CD4-positive, alpha-beta T cell treated with Interleukin-4 for 4 hours (primary cell): ENCODE measurements at places on chromosomes 6 and 20.

DNA sequence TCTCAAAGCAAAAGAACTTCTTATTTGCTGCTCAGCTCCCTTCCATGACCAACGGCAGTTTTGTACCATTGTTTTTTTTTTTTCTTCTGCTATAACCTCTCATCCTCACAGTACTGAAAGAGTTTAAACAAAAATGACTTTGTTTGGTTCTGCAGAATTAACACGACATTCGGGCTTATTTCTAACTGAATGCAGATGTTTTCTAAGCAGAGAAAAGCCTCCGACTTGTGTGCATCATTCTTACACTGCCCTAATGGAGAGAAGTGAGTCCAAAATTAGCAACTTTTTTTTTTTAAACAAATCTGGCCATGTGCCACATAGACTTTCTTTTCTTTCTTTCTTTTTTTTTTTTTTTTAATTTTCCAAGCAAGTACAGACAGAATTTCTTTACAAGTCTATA is 382.7 kb downstream of the HDGFL1 start:
- no peak for DNase-seq

- peak; percentile 29 for DNase-seq
Measured at GRCh38 chr6:36724514-36725390, 27.1 kb downstream of the RAB44 start.

DNA sequence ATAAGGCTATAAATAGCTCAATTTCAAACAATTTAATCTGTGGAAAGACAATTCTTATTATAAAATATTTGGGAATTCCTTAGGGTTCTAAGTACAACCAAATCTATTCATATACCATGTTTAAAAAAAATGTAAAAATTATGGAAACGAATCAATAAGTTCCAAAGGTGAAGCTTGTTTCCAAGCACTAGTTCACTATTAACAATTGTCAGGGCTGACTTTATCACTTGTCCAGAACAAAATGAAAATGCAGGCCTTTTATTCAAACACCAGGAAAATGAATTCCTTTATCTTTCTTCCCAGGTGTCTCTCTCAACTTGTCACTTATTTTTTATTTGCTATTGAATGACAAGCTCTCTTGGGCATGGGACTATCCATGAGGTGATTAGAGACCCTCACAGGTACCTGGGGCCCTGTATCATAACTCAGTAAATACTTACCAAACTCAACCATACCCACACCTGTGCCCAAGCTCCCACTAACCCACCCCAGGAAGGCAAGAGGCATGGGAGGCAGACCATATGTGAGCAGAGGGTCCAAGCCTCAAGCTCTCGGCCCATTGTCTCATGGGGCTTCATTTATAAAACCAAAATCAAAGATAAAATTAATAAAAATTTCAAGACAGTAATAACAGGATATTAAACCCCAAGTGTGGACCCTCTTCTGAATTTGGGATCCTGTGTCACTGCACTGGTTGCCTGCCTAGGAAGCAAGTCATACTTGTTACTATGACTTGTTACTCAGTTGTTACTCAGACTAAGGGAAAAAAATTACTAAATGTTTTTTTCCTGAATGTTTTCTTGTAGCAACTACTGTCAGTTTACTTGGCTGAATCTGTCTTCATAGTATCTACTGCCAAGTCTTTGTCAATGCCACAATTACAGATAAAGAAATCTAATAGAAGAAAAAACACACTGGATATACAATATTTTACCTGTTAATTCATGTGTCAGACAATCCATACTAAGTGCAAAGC is 54.7 kb downstream of the PTPRK start:
- DNase-seq, result no peak

DNA sequence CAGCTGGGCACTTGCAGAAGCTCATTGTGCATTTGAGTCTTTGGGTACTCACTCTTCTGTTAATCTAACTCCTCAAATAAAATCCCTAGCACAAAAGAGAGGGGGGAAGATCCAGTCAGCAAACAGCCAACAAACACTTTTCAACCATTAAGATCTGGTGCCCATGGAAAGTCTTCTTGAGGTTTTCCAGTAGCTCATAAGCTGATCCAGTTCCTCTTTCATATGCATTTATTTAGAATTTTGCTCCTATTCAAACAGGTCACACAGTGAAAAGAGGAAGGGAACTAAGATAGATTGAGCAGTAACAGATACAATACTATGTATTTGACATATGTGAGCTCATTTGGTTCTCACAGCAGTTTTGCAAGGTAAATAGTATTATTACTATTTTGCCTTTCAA is 38.6 kb downstream of the HLA-DPB1 start:
- DNase-seq, result peak; percentile 5

DNA sequence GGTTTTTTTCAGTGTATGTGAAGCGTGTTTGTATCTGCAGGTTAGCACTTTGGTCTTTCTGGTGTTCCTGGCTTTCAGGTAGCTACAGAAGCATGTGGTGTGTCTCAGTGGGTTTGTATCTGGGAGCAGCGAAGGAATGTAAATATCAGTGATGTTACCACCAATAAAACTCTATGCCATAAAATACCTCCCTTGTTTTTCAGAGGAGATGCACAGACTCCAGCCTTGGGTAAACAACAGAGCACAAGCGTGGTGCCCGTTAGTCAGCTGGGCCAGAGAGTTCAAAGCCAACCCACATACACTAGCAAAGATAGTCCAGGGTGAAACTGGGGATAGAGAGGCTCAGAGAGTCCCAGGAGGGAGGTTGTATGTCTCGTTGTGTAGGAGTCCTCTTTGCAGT is 393.8 kb downstream of the SMOC2 start:
- no peak for DNase-seq

- DNase-seq, result no peak
Measured at GRCh38 chr6:110482774-110483400, 6.5 kb upstream of the SLC22A16 start.

GRCh38 chr20:18750735-18751134 is 62.8 kb upstream of the SCP2D1 start:
- no peak for DNase-seq

GRCh38 chr6:28807682-28808280 is 116.0 kb downstream of the TRIM27 start:
- DNase-seq, result no peak

- no peak for DNase-seq
Measured at GRCh38 chr6:151627689-151628444, 134.1 kb downstream of the CCDC170 start.

GRCh38 chr6:131982740-131983259 is 31.6 kb upstream of the CCN2 start:
- no peak for DNase-seq

DNA sequence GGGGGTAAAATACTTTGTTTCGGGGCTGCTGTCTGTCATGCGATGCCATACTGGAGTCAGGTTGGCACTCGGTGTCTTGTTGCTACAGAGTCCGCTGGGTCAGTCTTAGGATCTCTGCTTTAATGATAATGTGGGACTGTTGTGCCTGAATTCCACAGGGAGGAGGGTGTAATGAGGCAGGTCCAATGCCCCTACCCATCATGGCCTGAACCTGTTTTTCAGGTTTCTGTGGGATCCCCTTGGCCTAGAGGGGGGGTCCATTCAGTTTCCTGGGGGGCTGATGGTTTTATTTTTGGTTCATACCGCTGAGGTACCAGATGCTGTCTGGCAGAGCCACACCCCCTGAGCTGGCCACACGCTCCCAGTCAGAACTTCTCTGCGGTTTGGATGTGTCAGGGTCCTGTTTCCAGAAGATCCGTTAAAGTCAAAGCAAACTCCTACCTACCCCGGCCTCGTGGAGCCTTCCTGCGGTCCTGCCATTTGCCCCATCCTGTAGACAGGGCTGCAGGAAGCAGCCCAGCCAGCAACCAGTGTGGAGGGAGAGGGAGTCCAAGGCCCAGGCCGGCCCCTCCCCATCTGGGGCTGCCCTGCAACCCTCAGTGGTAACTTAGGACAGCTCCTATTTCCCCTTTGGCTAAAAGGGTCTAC is 69.7 kb downstream of the TCP11 start:
- DNase-seq, result no peak

DNA sequence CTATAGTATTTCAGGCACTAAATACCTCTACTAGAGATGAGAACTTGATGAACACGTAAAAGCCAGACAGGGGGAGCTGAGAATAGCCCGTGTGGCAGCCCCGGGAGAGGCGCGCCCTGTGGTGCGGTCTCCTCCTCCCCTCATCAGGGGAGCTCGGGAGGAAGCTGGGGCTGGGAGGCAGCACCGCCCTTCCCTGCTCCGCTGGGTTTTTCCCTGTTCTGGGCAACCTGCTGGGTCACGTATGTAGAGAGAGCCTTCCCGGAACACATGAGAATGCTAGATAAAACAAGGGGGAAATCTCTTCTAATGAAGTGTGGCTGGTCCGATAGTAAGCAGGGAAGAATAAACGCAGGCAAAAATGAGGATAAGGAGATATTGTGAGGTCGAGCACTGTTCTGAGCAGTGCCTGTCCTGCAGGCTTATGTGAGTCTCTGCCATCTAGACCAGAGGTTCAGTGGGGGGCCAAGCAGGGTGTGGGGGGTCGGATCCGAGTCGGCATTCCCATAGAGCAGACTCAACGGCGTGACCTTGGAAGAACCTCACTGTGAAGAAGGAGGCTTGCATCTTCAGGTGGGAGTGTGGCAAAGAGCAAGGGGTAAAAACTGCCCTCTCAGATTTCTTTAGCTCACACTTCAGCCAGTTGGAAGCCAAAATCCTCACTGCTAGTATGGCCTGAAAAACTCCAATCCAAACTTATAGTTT is 13.4 kb upstream of the RPS6KA2 start:
- no peak for DNase-seq

DNA sequence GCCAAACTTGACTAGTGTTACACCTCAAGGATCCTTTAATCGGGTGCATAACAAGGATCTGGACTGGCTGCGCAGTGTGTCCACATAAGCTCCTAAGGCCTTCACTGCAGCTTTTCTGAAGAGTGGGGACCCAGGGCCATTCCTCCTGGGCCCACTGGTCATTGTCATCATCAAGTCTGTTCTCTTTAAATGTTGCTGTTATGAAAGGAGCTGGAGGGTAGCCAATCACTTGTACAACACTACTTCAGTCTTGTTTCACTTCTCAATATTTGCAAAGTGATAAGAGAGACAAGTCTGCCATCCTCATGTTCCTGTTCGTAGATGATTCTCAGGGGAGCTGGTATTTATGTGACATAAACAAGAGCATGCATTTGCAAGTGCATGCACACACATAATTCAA is 149.8 kb downstream of the SYNDIG1 start:
- DNase-seq, result no peak

- no peak for DNase-seq
Measured at GRCh38 chr6:93471281-93471680, 51.9 kb upstream of the EPHA7 start.

DNA sequence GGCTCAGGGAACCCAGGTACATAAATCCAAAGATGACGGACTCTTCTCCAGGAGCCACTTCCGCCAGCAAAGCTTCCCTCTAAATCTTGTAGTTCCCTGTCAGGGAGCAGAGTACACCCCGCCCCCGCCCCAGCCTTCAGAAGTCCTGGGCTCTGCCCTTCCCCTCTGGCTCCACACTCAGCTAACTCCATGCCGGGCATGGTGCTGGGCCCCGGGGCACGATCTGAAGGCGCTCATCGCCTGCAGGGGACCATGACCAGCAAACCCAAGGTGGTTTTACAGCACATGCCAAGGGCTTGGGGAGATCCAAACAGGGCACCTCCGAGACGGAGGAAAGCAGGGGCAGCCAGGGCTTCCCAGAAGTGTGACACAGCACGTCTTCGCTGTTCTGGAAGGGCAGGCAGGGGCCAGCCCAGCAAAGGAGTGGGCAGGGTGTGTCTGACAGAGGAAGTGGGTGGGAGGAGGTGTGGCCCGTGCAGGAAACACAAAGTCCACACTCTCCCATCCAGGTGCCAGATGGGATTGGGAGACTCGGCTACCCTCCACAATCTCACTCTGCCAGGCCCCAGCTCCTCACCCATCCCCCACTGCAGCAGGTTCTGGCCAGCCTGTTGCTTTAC is 41.6 kb upstream of the SLC22A2 start:
- DNase-seq, result no peak
